ENCODE measurements at places on chromosomes 11 and 22.

- no peak overlapping the region for H3K4me3 ChIP-seq
- H3K27ac ChIP-seq = no peak overlapping the region
- H3K4me1 ChIP-seq = no peaks in the 10 kb centered on the region
- no peaks in the 10 kb centered on the region for H3K36me3 ChIP-seq
- no peak for DNase-seq
These were observed 186.5 kb downstream of the SHANK2 start for GRCh38 chr11:71065841-71066240.

DNA sequence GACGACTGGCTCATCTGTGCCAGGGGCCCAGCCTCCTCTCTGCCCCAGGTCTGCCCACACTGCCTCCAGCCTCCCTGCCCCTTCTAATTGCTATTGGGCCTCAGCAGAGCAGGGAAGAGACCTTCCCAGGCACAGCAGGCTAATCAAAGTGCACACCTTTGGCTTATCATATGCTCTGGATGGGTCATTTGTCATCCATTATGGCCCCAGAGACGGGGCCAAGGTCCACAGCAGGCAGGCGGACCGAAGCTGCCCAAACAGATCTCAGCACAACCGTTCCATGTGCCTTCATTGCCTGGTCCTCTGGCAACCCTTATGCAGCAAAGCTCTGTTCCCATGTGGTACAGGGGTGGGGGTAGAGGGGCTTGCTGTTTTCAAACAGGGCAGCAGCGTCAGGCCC lies 66.6 kb downstream of the TP53I11 start:
- no peak overlapping the region for H3K4me3 ChIP-seq
- H3K27ac ChIP-seq = no peak overlapping the region
- no peak for DNase-seq
- no peaks in the 10 kb centered on the region for H3K27me3 ChIP-seq
- H3K36me3 ChIP-seq = no peaks in the 10 kb centered on the region

DNA sequence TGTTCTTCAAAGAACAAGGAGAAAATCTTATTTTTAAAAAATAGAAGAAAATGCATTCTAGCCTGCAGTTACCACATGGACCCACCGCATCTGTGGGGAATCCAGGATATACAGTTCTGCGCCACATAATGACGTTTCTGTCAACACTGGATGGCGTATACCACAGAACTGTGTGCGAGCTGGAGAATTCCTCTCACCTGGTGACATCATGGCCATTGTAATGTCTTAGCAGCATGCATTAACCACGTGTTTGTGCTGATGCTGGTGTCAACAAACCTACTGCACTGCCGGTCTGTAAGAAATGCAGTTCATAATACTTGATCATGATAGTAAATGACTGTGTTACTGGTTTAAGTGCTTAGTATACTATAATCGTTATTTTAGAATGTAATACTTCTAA lies 174.7 kb downstream of the TBC1D22A start:
- H3K4me3 ChIP-seq = no peak overlapping the region
- H3K36me3 ChIP-seq = peaks cover 3% of the 10 kb centered on the region

GRCh38 chr11:117413616-117414015 lies 86.0 kb downstream of the CEP164 start:
- H3K27me3 ChIP-seq = no peaks in the 10 kb centered on the region
- H3K4me3 ChIP-seq = no peak overlapping the region
- no peak overlapping the region for H3K27ac ChIP-seq
- H3K36me3 ChIP-seq = no peaks in the 10 kb centered on the region

- H3K4me3 ChIP-seq = no peak overlapping the region
- H3K4me1 ChIP-seq = peaks cover 9% of the 10 kb centered on the region
- no peak for DNase-seq
- no peaks in the 10 kb centered on the region for H3K27me3 ChIP-seq
- H3K36me3 ChIP-seq = no peaks in the 10 kb centered on the region
These were observed 9.9 kb upstream of the TTLL1 start for GRCh38 chr22:43099095-43099494.

DNA sequence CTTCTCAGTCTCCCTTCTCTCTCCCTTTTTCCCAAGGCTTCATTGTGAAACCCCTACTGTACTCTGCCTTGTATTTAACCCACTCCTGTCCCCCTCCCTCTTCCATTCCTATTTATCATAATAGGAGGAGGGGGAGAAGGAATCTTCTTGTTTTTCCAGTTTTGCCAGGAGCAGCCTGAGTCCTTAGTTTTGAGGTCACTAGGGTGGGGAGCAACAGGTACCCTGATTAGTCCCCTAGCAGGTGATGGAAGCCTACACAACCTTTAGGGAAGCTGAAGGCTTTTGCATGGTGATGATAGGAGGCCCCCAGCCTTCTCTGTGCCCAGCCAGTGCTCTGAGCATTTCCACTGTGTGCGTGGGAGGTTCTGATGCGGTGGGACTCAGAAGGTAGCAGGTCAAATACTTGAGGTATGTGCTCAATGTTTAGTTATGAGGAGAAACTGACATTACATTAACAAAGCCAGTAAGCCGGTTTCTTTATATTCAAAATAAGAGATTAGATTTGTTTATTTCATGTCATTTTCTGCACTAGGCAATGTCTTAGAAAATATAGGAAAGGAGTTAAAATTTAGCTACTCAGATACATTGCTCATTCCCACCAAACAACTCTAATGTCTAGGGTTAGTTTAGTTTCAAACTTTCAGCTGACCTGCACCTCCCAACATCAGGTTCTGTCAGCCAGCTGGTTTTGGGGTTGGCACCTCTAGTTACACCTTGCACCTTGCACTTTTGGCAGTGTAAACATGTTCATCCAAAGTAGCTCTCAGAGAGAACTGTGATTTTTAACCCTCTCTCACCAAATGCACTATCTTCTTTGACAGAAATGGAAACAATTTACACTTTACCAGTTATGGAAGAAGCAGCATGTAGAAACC lies 26.0 kb downstream of the PARVA start:
- H3K4me1 ChIP-seq = no peaks in the 10 kb centered on the region
- no peak for DNase-seq
- no peak overlapping the region for H3K4me3 ChIP-seq
- peaks cover 6% of the 10 kb centered on the region for H3K27me3 ChIP-seq
- no peak overlapping the region for H3K27ac ChIP-seq

DNA sequence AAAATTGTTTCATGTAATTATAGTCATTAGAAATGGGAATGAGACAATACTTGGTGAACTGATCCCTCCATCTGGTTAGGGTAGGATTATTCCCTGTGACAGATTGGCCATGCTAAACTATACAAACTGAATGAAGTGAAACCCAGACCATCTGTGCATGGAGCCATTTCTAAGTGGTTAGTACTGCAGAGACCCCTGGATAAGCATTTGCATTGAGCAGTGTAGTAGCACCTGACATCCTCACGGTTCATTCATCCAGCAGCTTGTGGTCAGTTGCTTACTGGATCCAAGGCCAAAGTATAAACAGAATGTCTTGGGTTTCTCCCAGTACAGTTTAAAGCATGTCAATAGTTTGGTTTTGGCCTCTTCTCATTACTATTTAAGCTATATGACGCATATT lies 93.8 kb upstream of the ARHGAP42 start:
- no peak overlapping the region for H3K4me3 ChIP-seq
- no peaks in the 10 kb centered on the region for H3K27me3 ChIP-seq
- H3K36me3 ChIP-seq = no peaks in the 10 kb centered on the region
- no peak for DNase-seq

- H3K27me3 ChIP-seq = no peaks in the 10 kb centered on the region
- H3K27ac ChIP-seq = no peak overlapping the region
- H3K4me1 ChIP-seq = peaks cover 8% of the 10 kb centered on the region
- H3K4me3 ChIP-seq = no peak overlapping the region
- H3K36me3 ChIP-seq = no peaks in the 10 kb centered on the region
- DNase-seq = no peak
These were observed 70.9 kb upstream of the UBASH3B start for GRCh38 chr11:122584670-122585069.

DNA sequence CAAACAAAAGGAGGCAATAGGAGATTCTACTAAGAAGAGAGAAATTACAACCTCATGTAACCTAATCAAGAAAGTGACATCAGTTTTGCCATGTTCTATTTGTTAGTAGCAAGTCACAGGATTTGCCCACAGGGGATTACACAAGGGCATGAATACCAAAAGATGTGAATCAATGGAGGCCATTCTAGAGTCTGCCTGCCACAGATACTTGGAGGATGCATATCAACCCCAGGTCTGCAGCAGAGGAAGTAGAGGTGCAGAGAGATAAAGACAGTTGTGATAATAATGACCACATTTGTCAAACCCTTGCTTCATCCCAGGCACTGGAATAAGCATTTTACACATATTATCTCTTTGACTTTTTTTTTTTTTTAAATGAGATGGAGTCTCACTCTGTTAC lies 2.4 kb upstream of the ASCC2 start:
- peaks cover 23% of the 10 kb centered on the region for H3K4me1 ChIP-seq
- H3K36me3 ChIP-seq = peaks cover 8% of the 10 kb centered on the region
- H3K27ac ChIP-seq = no peak overlapping the region
- no peak for DNase-seq
- H3K4me3 ChIP-seq = no peak overlapping the region

- no peak overlapping the region for H3K27ac ChIP-seq
- peaks cover 25% of the 10 kb centered on the region for H3K4me1 ChIP-seq
- no peaks in the 10 kb centered on the region for H3K36me3 ChIP-seq
- DNase-seq = peak; percentile 35
- H3K27me3 ChIP-seq = peaks cover 10% of the 10 kb centered on the region
- H3K4me3 ChIP-seq = peak overlapping the region; percentile 72
These were observed 365.7 kb upstream of the CADM1 start for GRCh38 chr11:115869780-115870431.

Measured in T-helper 2 cell treated with Interferon-gamma antibody and Interleukin-4, amounts not matched to agents 5 μg/mL and 100 μg/mL, for 36 hours (primary cell).